Right atrium auricular region (tissue), 2 donors: ENCODE measurements at places on chromosomes 7 and 10.

- DNase-seq = no peak
Measured at GRCh38 chr7:130290745-130291144, 2.2 kb upstream of the CPA4 start.

- DNase-seq = no peak
Measured at GRCh38 chr7:29123626-29124190, 22.6 kb downstream of the CPVL start.

GRCh38 chr7:139915268-139915863, 86.3 kb downstream of the TBXAS1 start:
- no peak for DNase-seq

DNA sequence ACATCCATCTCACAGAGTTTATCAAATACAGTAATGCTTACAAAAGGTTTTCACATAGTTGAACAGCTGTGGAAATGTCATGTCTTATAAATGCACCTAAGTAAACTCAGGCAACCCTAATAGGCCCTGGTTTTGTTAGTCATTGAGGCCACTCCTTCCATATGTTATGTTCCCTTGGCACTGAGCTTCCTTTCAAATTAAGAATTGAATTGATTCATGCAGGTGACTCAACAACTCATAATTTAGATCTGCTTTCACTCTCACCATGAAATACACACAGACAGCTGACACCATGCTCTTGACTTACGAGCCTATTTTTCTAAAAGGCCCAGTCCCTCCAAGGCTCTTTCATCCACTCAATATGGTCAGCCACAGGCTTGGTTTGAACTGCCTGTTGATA, 476.9 kb downstream of the KCNMA1 start:
- no peak for DNase-seq

- no peak for DNase-seq
Measured at GRCh38 chr10:23522345-23522744, 83.5 kb downstream of the OTUD1 start.

DNA sequence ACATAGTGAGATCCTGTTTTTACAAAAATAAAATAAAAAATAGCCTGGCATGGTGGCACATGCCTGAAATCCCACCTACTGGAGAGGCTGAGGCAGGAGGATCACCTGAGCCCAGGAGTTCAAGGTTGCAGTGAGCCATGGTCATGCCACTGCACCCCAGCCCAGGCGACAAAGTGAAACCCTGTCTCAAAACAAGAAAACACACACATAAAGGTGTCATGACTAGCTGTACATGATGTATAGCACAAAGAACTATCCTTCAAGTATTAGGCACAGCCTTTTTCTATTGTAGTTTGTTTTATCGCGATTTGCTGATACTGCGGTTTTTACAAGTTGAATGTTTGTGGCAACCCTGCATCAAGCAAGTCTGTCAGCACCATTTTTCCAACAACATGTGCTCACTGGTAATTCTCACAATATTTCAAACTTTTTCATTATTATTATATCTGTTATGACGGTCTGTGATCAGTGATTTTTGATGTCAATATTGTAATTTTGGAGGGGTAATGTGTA, 11.5 kb upstream of the SNX13 start:
- DNase-seq = no peak

DNA sequence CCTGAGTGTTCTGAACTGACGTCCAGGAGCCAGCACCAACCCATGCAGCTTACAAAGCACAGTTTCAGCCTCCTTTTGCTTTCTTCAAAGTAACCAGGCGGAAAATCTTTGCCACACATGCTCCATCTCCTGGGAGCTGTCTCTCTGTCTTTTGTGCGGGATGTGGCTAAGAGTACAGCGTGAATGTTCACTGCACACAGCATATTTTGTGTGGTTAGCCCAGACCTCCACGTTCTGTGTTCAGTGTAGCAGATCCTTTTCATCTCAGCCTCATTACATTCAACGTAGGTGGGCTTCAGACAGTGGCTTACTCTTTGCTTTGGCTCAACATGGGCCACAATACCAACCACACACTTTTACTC, 200.8 kb downstream of the TNS3 start:
- DNase-seq = no peak
